CD4-positive, alpha-beta T cell treated with Interleukin-4 for 1 hour (primary cell): ENCODE measurements at places on chromosomes 7 and 10.

- no peak for DNase-seq
These were observed 269.6 kb downstream of the HTR7 start for GRCh38 chr10:90588222-90588621.

DNA sequence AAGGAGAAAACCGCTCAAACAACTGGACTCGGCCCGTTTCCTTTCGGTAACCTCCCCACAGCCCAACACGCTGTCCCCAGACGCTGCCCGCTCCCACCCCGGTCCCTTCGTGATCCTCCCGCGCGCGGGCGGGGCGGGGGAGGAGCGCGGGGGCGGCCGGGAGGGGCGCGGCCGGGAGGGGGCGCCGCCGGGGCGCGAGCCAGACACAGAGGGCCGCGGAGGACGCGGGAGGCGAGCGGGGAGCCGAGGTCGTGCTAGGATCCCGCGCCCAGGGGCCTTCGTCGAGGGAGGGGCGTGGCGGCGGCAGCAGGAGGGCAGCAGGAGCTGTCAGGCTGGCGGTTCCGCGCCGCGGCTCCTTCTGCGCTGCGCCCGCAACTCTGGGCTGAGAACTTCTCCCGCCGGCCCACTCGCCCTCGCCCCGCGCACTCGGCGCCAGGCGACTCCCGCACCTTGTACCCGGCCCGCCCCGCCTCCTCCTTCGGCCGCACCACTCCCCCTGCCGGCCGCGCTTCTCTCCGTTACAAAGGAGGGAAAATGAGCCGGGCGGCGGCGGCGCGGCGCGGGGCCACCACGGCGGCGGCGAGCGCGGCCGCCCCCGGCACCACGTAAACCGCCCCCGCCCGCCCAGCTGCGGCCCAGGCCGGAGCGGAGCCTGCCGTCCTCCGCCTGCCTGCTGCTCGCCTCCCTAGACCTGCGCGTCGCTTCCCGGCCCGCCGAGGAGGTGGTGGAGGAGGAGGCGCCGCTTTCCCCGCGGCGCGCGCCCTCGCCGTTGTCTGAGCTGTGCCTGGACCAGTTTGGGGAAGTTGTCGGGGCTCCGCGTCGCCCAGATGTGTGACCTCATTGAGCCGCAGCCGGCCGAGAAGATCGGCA is at the start of gene CDK14:
CDK14 (plus strand) TSS at position 521 of the 870 bp plus-strand sequence; CDS start at position 828, 307 bp downstream.
- peak; percentile 83 for DNase-seq

GRCh38 chr10:31129271-31129670 is 97.6 kb upstream of the ZNF438 start:
- no peak for DNase-seq

GRCh38 chr7:124379296-124379695 is 346.4 kb upstream of the TMEM229A start:
- DNase-seq = no peak

GRCh38 chr10:51700228-51700817 is 928 bp upstream of the CSTF2T start:
- DNase-seq = peak; percentile 33

- DNase-seq = peak; percentile 99
These were observed at the start of gene PITRM1 for GRCh38 chr10:3172446-3173170. Gene PITRM1 (minus strand): TSS chr10:3172782. CDS start chr10:3172772, 10 bp downstream.

GRCh38 chr7:40822861-40823260 is 688.1 kb downstream of the SUGCT start:
- DNase-seq = no peak

- DNase-seq = no peak
These were observed 675.3 kb downstream of the INHBA start for GRCh38 chr7:41027428-41028115.
